ENCODE measurements at places on chromosomes 2 and 18. TPM values are rescaled to one million over a fixed set of nuclear protein-coding genes. Genes with fewer than 3 reads are reported as not detected.

GRCh38 chr18:72762515-72763122 is 105.2 kb downstream of the NETO1 start:
- no peak for DNase-seq

- no peak for DNase-seq
These were observed 10.6 kb downstream of the CYP26B1 start for GRCh38 chr2:72136933-72137497.

DNA sequence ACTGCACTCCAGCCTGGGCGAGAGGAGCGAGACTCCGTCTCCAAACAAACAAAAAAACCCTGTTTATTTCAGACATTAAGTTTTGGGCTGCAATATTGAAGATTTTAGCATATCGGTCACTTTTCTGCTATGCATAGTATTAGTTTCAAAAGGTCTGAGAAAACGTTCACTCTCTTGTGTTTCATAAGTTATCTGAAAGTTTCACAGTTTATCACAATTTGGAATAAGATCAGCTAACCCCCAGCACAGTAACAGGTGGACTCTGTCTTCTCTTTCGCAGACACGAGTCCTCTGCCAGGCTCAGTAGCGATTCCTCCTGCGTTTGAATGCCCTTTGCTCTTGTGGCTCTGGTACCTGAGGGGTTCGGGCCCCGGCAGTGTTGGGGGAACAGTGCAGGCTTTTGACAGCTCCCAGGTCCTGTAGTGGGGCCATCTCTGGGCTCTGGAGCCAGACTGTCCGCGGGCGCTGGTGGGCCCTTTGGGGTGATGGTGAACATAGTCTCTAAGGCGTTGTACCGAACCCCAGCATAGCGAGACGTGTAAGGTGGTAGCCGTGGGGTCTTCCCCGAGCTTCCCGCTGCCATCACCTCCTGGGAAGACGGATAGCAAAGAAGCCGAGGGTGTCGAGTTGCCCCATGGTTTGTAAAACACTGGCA is 20.4 kb downstream of the NFATC1 start:
- DNase-seq, result no peak

DNA sequence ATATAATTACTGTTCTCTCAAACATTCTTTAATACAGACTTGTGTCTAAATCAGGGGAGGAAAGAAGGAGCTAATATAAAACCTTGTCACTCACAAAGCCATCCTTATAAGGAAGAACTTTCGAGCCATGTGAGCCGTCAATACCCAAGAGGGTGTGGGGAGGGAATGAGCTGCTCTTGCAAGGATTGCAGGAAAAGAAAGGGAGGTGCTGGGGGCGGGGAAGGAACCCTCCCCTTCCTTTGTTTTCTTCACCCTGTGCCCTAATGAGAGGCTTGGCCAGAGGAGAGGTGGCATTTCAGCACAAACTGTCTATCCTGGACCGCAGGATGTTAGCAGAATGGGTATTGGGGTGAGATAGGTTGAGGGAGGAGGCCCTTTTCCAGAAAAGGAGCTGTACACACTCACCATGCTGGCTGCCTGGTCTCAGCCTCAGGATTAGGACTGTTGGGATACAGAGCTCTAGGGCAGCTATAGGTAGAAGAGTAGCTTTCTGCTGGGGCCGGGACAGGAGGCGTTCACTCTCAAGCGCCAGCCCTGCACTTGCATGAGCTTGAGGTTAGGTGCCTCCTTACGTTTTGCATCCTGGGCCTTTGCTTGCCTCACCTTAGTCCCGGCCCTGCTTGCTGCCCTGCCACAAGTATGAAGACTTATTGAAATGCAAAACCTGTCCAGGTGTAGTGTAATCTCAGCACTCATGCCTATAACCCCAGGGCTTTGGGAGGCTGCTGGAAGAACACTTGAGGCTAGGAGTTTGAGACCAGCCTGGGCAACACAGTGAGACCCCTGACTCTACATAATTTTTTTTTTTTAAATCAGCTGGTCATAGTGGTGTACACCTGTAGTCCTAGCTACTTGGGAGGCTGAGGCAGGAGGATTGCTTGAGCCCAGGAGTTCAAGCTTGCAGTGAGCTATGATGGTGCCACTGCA is 190.5 kb downstream of the LOXHD1 start:
- DNase-seq, result no peak

DNA sequence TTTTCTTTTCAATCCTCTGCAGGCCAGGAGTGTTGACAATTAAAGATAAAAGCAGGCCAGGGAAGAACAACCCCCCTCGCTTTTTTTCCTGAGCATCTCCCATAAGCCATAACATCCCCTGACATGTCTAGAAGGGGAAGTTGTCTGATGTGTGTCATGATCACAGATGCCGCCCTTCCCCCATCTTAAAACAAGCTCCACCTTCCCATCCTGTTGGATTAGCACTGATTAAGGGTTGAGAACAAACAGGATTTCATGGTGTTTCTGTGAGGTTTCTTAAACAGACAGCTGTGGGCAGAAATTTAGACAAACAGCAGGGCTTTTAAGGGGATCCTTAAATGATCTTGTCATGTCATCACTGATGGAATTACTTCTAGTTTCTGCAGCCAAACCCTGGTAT is 59.4 kb upstream of the UPP2 start:
- no peak for DNase-seq

DNA sequence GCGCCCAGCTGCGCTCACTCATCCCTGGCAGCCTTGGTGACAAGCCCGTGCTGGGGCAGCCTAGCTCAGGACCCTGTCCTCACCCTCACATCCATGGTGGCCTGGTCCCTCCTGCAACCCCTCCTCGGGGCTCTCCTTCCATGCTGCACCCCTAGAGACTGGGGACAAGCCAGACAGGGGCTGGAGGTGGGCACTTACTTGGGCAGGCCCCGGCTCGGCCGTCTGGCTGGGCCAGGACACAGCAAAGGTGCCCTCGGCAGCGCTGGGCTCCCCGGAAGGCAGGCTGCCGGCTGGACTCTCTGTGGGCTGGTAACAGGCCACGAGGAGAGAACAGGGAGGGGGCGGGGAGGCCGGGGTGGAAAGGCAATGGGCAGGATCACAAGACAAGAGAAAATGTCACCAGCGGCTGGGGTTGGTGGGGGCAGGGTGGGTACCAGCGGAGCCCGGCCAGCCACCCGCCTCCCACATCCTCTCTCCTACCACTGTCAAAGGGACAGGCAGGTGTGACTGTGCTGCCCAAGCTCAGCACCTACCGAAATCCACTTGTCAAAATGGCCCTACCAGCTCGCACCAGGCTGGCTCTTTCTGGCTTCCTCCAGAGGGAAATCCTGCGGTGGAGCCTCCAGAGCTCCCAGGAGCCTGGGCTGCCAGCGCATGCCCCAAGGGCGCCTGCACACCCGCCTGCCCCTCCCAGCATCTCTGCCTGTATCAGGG is 54.7 kb downstream of the BIN1 start:
- DNase-seq, result no peak

The UBE2E3 gene
- 96.0 TPM for total RNA-seq

DNA sequence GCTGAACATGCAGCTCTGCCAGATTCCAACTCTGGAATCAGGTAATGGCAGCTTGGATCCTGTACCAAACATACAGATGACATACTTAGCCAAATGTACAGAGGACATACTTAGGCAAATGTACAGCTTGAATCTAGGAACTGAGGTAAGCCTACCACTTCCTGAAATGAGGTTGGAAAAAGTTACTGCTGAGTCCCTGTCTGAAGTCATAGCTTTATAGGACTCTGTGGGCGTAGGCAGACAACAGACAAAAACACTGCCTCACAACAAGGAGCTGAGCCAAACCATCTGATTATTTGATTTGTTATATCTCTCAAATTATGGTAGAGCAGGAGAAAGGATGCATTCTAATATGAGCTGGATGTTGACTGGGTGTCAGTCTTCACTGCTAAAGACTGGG is 290.2 kb upstream of the TCF4 start:
- no peak for DNase-seq

- no peak for DNase-seq
These were observed 78.6 kb downstream of the FARSB start for GRCh38 chr2:222577341-222577740.

The B3GNT7 gene
- 73.1 TPM for total RNA-seq

The DUSP19 gene
- 2.3 TPM for total RNA-seq

DNA sequence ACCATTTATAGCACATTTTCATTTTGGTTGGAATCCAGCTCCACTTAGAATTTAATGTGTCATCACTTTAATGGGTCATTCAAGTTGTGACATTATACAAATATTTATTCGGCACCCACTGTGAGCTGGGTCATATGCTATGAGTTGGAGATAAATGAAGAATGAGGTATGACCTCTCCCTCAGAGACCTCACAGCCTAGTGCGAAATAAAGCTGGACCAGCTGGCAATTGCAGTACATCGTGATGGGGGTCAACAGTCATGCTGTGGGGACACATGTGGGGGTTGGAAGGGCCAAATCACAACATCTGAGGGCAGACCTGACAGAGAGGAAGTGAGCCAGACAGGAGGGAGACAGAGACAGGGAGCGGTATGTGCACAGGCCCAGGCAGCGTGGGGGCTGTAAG is 175.4 kb downstream of the MAIP1 start:
- no peak for DNase-seq

All from H1 (cell line).